Stimulated activated CD4-positive, alpha-beta T cell treated with anti-CD3 and anti-CD28 coated beads, Interleukin-2, amount 100 ng/mL, for 24 hours (primary cell): ENCODE measurements at places on chromosomes 11 and 22.

- no peak for DNase-seq
Observed at GRCh38 chr11:19683141-19683805, 29.4 kb upstream of the NAV2 start.

- DNase-seq, result no peak
Observed at GRCh38 chr11:78310500-78310909, 107.1 kb downstream of the GAB2 start.

DNA sequence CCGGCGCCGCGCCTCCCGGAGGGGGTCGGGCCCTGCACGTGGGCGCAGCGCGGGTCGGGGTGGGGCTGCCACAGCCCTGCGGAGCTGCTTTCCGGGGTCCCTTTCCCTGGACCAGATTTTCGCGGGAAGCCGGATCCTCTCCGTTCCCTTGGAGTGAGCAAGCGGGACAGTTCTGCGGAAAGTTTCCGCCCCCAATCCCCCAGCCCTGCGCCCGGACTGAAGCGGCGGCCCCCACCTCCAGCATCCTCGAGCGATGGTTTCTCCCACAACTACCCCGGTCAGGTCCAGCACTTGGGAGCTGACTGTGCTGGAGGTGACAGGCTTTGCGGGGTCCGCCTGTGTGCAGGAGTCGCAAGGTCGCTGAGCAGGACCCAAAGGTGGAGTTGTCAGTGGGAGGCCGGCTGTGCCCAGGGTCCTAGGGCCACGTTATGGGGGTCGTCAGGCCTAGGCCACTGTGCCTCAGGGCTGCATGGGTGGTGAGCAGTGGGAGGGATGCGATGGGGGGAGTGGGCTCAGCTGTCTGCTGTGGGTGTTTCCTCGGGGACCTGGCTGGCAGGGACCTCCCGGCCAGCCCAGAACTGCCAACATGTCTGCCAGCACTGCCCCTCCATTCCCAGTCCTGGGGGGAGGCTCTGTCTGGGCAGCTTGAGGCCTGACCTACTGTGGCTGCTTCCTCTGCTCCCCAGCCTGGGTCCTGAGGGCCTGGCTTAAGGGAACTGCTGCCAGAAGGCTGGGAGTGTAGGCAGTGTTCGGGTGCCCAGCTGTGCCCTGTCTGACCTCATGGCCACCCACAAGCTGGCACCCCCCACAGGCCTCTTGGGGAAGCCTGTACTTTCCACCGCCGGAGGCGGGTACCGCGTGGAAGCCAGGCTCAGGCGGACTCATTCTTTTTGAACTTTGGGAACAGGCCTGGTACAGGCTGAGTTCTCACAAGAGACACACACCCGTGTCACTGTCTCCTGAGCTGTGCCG, 726 bp downstream of the ST3GAL4 start:
- DNase-seq, result peak; percentile 30

- no peak for DNase-seq
Observed at GRCh38 chr11:73468590-73469161, 92.5 kb downstream of the RELT start.

- DNase-seq, result no peak
Observed at GRCh38 chr11:116135891-116136290, 631.7 kb upstream of the CADM1 start.

- no peak for DNase-seq
Observed at GRCh38 chr11:27388001-27388400, 25.0 kb upstream of the CCDC34 start.

GRCh38 chr11:73308003-73308960, at the start of gene ARHGEF17:
TSS of gene ARHGEF17 (plus strand) at chr11:73308276. CDS start at chr11:73308639, 363 bp downstream.
- DNase-seq, result peak; percentile 44
